ENCODE measurements at places on chromosomes 2 and 18.

DNA sequence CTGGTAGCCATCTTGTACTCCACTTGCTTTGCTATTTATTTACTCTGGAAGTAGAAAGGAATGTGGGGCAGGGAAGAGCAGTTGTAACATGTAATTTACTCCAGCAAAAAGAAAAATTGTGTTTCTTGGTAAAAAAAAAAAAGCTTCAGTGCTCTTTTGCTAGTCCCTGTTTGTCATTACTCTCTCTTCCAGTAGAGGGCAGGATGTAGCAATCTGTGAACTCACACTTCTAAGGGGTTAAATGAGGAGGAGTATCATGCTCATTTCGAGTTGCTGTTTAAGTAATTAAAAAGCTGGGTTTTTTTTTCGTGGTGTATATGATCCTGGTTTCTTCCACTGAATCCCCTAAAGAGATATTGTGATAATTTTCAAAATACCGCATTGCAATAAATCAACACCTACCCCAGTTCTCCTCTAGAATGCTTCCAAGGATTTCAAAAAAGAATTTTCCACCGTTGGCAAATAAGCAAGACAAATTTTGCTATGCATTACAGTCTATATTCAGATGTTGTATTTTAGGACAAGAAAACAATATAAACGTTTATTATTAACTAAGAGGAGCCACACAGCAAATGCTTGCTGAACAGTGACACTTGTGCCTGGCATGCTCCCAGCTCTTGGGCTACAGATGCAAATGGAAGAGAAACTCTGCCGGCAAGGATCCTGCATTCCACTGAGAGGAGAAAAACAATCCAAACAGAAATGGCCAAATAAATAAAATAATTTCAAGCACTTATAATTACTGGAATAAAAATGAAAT is 261.6 kb downstream of the ASXL3 start:
- peak; percentile 70 for DNase-seq

GRCh38 chr18:2965797-2966196 is 47.1 kb downstream of the LPIN2 start:
- DNase-seq = no peak

DNA sequence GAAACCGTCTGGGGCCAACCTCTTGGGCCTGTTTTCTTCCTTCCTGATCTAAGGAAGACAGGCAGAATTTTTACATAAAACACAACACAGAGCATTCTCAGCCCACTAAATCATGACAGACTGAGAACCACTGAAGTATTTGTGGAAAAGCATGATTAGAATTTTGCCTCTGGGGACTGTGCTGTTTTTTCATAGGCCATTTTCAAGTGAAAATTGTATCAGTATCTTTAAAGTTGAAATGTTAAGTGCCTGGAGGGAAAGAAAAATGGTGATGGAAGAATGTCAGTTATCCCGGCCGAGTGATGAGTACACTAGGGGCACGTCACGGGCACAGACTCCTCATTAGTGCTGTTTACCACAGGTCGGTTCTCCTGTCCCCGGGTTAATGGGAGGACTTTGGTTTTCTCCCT is 36.9 kb downstream of the EHD3 start:
- DNase-seq = no peak

DNA sequence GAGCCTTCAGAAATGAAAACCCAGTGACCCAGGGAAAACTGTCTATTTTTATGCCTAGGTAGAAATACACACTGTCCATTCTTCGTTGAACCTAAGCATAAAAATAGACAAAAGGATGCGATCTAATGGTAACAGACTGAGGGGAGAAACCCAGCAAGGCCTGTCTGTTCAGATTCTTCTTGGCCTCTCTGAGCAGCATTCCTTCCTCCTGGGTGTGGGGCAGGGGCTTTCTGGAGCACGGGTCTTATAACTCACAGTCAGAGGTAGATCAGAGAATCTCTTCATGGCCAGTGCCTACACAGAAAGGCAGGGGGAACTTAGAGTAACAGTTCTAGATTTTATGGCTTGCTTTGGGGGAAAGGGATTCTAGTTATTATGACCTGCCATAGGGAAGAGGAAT is 56.0 kb downstream of the PKDCC start:
- DNase-seq = no peak

DNA sequence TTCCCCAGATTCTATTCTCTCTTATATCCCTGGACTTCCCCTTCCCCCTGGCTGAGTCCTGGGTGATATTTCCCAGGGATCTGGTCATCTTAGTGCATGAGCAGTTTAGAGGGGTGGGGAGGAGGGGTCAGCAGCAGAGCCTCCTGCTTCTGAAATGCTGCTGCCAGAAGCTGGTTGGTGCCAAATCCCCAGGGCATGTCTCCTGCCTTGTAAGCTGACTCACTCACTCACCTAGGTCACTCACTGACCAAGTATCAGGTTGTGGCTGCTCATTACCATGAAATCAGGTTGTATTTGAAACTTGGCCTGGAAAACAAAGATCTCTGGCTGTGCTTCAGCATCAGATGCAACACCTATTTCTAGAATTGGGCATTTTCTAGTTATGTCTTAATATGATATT is 14.3 kb downstream of the GPR39 start:
- no peak for DNase-seq

DNA sequence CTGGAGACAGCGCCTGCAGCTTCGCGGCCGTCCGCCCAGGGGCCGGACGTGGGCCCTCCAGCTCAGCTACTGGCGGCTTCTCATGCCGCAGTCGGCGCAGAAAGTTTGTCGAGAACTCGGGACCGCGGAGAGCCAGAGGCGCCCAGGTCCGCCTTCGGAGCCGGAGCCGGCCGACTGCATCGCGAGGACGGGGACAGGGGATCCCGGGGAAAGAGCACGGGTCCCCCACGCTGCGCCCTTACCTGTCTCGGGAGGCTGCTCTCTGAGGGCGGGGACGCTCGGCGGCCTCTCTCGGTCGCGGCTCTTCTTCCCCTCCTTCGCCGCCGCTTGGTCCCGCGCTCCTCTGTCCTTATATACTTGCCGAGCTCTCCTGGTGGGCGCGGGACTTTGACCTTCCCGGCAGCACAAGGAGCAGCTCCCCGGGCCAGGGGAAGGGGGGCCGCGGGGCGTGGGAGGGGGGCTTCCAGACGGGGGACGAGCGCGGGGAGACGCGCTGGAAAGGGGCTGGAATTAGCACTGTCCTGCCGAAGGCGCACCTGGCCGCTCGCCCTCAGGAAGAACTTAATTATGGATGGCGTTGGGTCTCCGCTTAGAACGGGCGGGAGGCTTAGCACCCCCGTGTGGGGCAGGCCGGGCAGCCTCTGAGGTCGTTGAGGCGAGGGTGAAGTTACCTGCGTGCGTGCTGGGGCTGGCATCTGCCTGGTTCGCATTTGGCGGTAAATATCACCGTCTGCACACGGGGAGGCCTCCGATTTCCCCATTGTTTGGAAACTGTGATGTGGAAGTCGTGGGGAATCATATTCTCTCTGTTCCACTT is at the start of gene POMC:
POMC (minus strand) TSS at position 325 of the 817 bp plus-strand sequence. CDS start 3,808 bp downstream, outside the sequence.
- DNase-seq = peak; percentile 40

- DNase-seq = no peak
Observed at GRCh38 chr2:144707736-144708326, 187.9 kb upstream of the ZEB2 start.

GRCh38 chr2:226607379-226607778 is 192.2 kb downstream of the IRS1 start:
- no peak for DNase-seq

GRCh38 chr2:45954233-45954850 is 302.9 kb downstream of the PRKCE start:
- DNase-seq = no peak

DNA sequence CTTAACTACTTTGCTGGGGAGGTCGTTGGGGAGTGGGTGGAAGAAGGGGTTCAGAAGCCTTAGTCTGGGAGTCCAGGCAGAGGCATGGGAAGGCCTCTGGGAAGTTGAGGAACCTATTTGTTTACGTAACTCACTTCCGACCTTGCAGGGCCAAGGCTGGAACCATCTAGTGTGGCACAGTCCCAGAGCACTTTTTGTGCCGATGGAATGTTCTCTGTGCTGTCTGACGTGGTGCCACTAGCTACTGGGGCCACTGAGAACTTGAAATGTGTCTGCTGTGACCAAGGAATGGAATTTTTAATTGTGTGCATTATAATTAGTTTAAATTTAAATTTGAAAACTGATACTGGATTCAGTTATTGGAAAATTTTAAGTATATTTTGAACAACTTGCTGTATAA is 139.7 kb downstream of the FAM161A start:
- DNase-seq = no peak

DNA sequence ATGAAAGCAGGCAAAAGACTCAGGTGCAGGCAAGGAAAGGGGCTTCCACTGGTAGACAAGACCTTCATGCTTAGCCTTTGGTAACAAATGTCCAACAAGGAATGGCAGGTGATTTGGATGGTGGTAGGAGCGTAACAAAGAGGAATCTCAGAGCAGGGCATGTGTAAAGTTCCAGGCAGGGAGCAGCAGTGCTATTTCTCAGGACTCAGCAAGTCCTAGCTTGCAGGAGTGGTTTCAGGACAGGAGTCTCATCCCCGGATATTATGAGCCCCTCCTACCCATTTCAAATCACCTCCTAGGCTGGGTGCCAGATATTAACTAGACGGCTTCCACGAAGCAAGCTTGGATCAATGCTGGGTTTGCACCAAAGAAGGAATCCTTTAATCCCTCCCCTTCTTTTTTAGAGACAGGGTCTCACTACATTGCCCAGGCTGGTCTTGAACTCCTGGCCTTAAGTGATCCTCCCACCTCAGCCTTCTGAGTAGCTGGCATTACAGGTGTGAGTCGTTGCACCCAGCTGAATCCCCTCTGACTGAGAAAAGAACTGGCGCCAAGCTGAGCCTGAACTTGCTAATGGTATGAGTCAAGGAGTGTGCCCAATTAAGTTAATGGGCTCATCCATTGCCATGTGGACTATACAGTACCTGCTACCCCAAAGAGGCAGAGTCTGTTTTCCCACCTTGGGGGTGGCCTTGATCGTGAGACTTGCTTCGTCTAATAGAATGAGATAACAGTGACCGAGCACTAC is 190.3 kb downstream of the ARL4C start:
- no peak for DNase-seq

GRCh38 chr18:64127172-64127571 is 21.7 kb downstream of the LINC00305 start:
- DNase-seq = no peak

GRCh38 chr2:207746131-207746530 is 23.6 kb downstream of the FZD5 start:
- peak; percentile 79 for DNase-seq

DNA sequence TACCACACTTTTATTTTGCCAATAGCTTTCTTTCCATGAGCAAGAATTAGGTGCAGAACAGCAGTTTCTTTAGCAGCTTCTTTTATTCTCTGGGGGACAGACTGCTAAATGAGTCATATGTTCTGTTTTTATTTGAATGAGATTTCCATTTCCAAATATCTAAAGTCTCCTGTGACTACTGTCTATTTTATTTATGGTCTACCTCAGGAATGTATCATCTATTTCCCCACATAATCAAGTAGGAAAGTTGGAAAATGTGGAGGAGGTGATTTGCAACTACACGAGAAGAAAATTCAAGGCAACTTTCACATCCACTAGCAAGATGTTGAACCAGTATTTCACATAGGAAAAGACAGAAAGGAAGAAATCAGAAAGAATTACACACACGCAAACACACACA is 139.9 kb upstream of the MEX3C start:
- no peak for DNase-seq

GRCh38 chr2:240030379-240031094 is at the start of gene OR6B2:
Gene OR6B2 (minus strand): TSS chr2:240030429. CDS start chr2:240030429, 0 bp downstream.
- DNase-seq = no peak

GRCh38 chr2:31979018-31979417 is 31.8 kb downstream of the MEMO1 start:
- DNase-seq = no peak

GRCh38 chr2:108626995-108627394 is 92.3 kb upstream of the RANBP2 start:
- no peak for DNase-seq

GRCh38 chr18:41993151-41993550 is 38.1 kb downstream of the PIK3C3 start:
- no peak for DNase-seq

DNA sequence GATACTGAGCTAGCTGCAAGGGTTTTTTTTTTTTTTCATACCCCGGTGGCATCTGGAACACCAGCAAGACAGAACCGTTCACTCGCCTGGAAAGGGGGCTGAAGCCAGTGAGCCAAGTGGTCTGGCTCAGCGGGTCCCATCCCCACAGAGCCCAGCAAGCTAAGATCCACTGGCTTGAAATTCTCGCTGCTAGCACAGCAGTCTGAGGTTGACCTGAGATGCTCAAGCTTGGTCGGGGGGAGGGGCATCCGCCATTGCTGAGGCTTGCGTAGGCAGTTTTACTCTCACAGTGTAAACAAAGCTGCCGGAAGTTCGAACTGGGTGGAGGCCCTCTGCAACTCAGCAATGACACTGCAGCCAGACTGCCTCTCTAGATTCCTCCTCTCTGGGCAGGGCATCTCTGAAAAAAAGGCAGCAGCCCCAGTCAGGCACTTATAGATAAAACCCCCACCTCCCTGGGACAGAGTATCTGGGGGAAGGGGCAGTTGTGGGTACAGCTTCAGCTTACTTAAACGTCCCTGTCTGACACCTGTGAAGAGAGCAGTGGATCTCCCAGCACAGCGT is 5.1 kb upstream of the MIB1 start:
- DNase-seq = peak; percentile 26

GRCh38 chr18:79422022-79422782 is 26.5 kb downstream of the NFATC1 start:
- DNase-seq = no peak

GRCh38 chr2:10591207-10591606 is 98.6 kb downstream of the NOL10 start:
- DNase-seq = no peak

- no peak for DNase-seq
Observed at GRCh38 chr2:119523952-119524694, at the start of gene SCTR. Gene SCTR (minus strand): TSS chr2:119524483. CDS start chr2:119524226, 257 bp downstream.

- DNase-seq = no peak
Observed at GRCh38 chr18:1408376-1408775, 503.7 kb downstream of the ADCYAP1 start.

DNA sequence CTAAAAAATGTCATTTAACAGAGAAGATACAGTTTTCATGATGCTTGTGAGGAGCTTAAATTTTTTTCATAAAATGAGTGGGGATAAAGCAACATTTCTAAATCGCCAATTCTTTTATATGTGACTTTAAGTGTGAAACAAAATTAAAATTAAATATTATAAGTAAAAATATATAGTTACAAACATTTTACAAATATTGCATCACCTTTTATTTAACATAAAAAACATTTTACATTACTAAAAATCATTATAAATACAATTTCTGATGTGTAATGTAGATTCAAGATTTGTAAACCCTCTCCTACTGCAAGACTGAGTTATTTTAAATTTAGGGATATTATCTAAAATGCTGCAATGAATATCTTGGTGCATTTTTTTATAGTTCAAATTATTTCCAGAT is 44.4 kb upstream of the GATA6 start:
- DNase-seq = no peak

DNA sequence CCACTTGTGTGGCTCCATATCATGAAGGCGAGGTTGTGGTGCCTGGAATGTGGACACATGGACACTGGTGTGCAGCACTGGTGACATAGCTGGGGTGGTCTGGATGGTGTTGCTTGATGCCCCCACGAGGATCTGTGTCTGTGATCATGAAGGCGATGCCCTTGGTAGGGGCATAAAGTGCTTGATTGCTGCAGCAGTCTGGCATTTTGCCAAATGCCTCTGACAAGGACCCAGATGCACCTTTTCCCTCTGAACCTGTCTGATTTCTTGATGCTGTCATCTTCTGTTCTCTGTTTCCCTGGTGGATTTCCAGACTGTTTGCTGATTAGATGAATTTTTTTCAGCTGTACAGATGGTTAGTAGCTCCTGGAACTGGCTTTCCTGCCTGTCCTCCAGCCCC is 752.0 kb upstream of the HS6ST1 start:
- no peak for DNase-seq

- DNase-seq = peak; percentile 74
Observed at GRCh38 chr2:27765621-27766286, 5.8 kb upstream of the MRPL33 start.

- no peak for DNase-seq
Observed at GRCh38 chr2:131112529-131112928, 7.4 kb downstream of the PLEKHB2 start.

Data from femur (tissue), 1 donor.